Activated T-helper 1 cell treated with anti-CD3 and anti-CD28 coated beads, Interleukin-12 subunit alpha, Interleukin-12 subunit beta, Interleukin-2, Interleukin-4 antibody, amounts not matched to agents 30 ng/mL and 10 ng/mL and 1 ng/mL, durations not matched to agents 14 hours and 24 hours and 36 hours (primary cell): ENCODE measurements at places on chromosomes 12 and 14.
A peak's percentile ranks its signal among the peaks of the same experiment; 100 is the strongest.

- H3K4me1 ChIP-seq: no peaks in the 10 kb centered on the region
- H3K4me3 ChIP-seq: no peak overlapping the region
- H3K36me3 ChIP-seq: no peaks in the 10 kb centered on the region
- no peak overlapping the region for H3K27ac ChIP-seq
Observed at GRCh38 chr12:71797531-71797930, 42.0 kb upstream of the TBC1D15 start.

GRCh38 chr12:39972119-39972518 is 133.8 kb downstream of the SLC2A13 start:
- H3K4me1 ChIP-seq: no peaks in the 10 kb centered on the region
- no peaks in the 10 kb centered on the region for H3K36me3 ChIP-seq

- peaks cover 5% of the 10 kb centered on the region for H3K4me1 ChIP-seq
- no peak for DNase-seq
- H3K36me3 ChIP-seq: no peaks in the 10 kb centered on the region
Observed at GRCh38 chr12:14840616-14841015, 2.7 kb downstream of the ART4 start.

DNA sequence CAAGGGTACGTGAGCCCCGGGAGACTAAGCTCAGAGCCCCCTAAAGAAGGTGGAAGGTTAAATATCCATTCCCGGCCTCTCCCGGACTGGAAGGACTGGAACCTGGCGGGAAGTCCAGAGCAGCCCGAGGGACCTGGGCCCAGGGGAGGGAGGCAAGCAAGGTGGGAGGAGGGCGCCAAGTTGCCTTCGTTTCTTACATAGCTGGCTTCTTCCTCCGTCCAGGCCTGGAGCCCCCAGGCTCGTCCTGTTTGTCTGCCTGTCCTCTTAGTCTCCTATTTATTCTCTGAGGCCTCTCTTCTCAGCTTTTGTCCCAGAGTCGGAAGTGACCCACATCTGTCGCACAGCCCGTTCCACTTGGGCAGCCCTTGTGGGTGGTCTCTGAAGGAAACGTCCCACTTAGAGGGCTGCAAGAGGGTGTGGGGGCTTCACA is 745 bp downstream of the PCK2 start:
- no peaks in the 10 kb centered on the region for H3K27me3 ChIP-seq
- H3K27ac ChIP-seq: peak overlapping the region; percentile 97
- DNase-seq: no peak
- peaks cover 36% of the 10 kb centered on the region for H3K4me1 ChIP-seq
- peak overlapping the region; percentile 100 for H3K4me3 ChIP-seq

DNA sequence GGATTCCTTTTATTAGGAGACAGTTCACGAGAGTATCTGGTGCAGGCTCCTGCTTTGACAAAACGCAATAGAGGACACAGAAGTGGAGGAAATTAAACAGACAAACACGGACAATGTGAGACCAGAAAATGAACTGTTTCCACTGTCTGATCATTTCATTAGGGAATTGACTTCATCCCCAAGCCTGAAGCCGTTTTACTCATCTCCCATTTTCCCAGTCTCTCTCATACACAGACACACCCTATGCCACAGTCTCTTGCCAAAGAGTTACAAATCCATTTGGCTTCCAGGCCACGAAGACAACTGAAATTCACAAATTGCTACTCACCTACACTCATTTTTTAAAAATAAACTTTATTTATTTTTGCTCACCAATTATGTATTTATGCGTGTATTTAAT is 1087.8 kb upstream of the TMEM132C start:
- H3K4me1 ChIP-seq: no peaks in the 10 kb centered on the region
- DNase-seq: no peak
- H3K36me3 ChIP-seq: no peaks in the 10 kb centered on the region
- H3K27me3 ChIP-seq: no peaks in the 10 kb centered on the region

GRCh38 chr12:131223171-131223761 is 269.6 kb downstream of the ADGRD1 start:
- no peak overlapping the region for H3K27ac ChIP-seq
- peaks cover 5% of the 10 kb centered on the region for H3K4me1 ChIP-seq
- no peak overlapping the region for H3K4me3 ChIP-seq
- H3K27me3 ChIP-seq: peaks cover 2% of the 10 kb centered on the region
- DNase-seq: no peak

DNA sequence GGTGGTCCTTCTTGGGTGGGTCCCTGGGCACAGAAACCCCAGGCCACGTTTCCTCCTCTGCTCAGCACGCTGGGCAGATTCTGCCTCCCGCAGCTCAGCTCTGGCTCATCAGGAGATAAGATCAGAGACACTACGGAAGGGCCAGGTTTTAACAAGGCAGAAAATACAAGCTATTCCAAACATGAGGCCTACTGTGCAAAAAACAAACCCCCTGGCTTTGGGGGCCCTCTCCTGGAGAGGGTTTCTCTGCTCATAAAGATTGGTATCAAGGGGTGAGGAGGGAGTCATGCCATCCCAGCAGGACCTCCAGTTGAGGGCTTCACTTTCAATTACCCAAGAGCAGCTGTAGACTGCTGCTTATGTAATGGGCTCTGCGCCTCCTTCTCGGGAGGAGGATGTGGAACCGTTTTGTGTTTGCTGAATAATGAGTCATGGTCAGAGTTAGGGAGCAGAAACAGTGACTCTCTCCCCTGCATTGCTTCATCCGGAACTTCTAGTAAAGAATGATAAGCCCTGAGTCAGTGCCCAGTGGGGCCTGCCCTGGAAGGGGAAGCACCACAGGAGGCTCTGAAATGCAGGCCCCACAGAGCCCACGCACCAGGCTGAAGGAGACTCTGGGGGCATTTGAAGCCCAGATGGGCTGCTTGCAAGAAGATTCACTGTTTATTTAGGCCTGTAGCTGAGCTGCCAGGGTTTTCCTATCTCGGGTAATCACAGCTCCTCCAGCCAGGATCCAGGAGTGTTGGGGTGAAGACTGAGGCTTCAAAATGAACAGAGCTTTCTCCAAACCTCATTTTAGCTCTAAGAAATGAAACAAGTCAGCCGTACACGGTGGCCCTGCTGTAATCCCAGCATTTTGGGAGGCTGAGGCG is 79.3 kb downstream of the SSPN start:
- no peaks in the 10 kb centered on the region for H3K36me3 ChIP-seq
- no peaks in the 10 kb centered on the region for H3K27me3 ChIP-seq
- no peak overlapping the region for H3K4me3 ChIP-seq
- peak; percentile 26 for DNase-seq
- peaks cover 20% of the 10 kb centered on the region for H3K4me1 ChIP-seq

DNA sequence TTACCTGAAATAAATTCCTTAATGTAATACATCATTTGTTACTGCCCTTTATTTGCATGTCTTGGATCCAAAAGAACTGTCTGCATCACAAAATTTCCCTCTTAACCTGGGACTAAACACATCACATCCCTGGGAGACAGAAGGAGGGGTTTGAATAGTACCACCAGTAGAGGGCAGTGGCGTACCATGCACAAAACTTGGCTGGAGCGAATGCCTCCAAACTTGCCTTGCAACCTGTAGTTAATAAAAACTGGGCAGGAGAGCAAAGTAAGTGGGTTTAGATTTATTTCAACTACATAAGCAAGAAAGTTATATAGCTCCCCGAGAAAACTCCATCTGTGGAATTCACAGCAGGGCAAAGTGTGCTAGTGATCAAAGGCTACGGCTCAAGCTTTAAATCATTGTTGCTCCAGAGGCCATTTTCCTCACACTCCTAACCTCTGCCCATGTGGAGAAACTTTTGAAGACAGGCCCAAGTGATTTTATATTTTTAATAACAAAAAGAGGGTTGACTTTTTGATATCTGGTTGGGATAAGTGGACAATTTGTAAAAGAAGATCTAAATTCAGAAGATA is 1176.7 kb upstream of the SEL1L start:
- H3K4me3 ChIP-seq: no peak overlapping the region
- DNase-seq: peak; percentile 5
- H3K27ac ChIP-seq: no peak overlapping the region
- H3K36me3 ChIP-seq: no peaks in the 10 kb centered on the region
- H3K4me1 ChIP-seq: no peaks in the 10 kb centered on the region
- no peaks in the 10 kb centered on the region for H3K27me3 ChIP-seq

- H3K4me3 ChIP-seq: no peak overlapping the region
- no peaks in the 10 kb centered on the region for H3K36me3 ChIP-seq
- DNase-seq: no peak
- no peak overlapping the region for H3K27ac ChIP-seq
Observed at GRCh38 chr12:64093689-64094088, 128.4 kb downstream of the KICS2 start.

DNA sequence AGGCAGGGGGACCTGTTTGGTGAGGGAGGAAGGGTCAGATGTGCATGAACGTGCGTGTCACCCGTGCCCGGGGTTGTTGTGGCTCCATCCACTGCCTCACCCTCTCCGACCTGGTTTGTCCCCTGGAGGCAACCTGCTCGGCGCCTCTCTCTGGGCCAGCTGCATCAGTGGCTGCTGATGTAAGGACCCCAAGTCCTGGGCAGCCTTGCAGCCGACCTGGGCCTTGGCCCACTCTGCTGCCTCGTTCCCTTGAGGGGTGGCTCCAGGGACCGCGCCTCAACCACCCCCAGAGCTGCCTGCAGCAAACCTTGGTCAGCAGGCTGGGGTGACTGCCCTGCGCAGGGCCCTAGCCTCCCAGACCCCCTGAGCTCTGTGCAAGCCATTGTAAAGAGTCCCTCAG is 351.7 kb downstream of the TMEM121 start:
- peaks cover 51% of the 10 kb centered on the region for H3K27me3 ChIP-seq
- no peaks in the 10 kb centered on the region for H3K36me3 ChIP-seq
- H3K4me3 ChIP-seq: no peak overlapping the region

DNA sequence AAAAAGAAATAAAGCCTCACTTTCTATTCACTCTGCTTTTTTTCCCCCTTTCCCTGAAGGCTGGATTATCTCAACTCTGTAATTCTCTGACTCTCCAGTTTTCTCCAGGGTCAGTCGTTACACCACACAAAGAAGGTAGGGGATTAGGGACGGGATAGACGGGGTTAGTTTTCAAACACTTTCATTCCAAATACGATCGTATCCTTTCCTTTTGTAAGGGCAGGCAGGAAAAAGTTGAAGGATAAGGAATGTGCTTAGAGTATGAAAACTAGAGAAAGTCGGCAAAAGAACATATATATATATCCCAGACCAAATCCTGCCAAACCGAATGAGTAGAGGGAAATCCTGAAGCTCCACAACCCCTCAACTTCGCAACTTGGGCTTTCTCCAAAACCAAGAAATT is 581 bp upstream of the ESYT1 start:
- H3K4me1 ChIP-seq: peaks cover 61% of the 10 kb centered on the region
- no peak for DNase-seq
- peaks cover 27% of the 10 kb centered on the region for H3K36me3 ChIP-seq

DNA sequence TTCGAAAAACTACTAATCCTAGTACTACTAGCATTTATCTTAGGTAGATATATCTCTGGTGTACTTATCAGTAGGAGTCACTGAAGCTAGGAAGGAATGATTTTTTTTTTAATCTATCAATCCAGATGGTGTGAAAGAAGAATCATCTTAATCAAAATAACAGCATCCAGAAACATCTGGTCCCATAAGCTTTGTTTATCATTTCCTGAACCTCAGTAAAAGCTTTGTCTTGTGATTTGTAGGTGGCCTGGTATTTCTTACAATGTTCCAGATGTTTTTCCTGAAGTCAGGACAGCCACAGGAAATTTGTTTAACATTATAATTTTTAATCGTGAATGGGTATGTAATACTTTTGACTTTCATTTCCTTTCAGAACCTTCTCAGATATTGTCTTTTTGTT is 28.0 kb upstream of the LUM start:
- no peak for DNase-seq
- no peak overlapping the region for H3K27ac ChIP-seq
- peaks cover 1% of the 10 kb centered on the region for H3K27me3 ChIP-seq
- H3K4me1 ChIP-seq: no peaks in the 10 kb centered on the region
- no peaks in the 10 kb centered on the region for H3K36me3 ChIP-seq

- no peak for DNase-seq
- H3K4me1 ChIP-seq: peaks cover 30% of the 10 kb centered on the region
- peaks cover 51% of the 10 kb centered on the region for H3K36me3 ChIP-seq
- no peak overlapping the region for H3K4me3 ChIP-seq
- H3K27me3 ChIP-seq: no peaks in the 10 kb centered on the region
Observed at GRCh38 chr12:110531741-110532333, 29.7 kb downstream of the RAD9B start.

DNA sequence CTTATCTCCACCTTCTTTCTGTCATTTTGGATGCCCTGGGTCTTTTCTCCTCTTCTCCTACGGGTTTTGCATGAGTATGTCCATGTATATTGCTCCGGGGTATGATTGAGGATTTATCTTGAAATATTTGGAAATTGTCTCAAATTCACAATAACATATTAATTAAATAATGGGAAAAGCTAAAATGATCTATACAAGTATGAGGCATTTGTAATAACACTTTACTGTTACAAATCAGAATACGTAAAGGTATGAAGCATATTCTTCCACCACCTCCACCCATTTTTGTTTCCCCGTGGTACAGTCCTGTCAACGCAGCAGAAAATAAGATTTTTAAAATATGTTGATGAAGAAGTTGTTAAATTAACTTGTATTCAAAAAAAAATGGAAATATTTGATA is 91.3 kb downstream of the PPP2R5C start:
- H3K36me3 ChIP-seq: peaks cover 18% of the 10 kb centered on the region
- no peak for DNase-seq
- H3K27me3 ChIP-seq: no peaks in the 10 kb centered on the region
- no peak overlapping the region for H3K27ac ChIP-seq
- no peak overlapping the region for H3K4me3 ChIP-seq
- H3K4me1 ChIP-seq: peaks cover 73% of the 10 kb centered on the region

DNA sequence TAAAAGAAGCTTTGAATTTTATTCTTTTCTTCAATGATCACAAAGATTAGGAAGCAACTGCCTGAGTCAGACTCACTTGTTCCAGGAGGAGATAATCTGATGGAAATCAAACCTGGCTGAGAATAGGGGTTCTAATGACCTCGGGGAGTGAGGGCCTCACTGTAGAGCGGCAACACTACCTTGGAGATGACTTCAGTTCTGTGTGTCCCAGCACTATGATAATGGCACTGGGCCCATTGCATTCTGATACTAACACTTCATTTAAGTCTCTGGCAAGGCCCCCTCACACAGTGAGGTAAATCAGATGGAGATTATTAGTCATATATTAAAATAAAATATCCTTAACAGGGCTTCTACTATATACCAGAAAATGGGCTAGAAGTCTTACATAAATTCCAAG is 233.3 kb upstream of the EGLN3 start:
- H3K4me3 ChIP-seq: no peak overlapping the region
- H3K4me1 ChIP-seq: peaks cover 4% of the 10 kb centered on the region

DNA sequence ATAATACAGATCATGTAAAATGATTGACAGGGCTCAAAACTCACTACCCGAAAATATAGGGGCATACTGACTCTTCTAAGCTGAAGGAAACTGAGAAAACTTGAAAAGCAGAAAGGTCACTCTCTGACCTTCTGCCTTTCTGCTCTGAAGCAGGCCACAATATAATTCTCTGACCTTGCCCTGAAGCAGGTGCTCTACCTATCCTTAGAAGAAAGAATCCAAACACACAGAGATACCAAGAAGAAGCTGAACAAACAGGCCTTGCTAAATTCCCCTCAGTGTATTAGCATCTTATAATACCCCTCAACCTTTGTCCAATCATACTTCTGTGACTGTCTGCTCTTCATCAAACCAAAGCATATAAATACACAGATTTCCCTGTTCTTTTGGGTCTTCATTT is 60.9 kb upstream of the BBS10 start:
- H3K4me3 ChIP-seq: no peak overlapping the region
- H3K27me3 ChIP-seq: no peaks in the 10 kb centered on the region
- no peak overlapping the region for H3K27ac ChIP-seq
- peaks cover 12% of the 10 kb centered on the region for H3K36me3 ChIP-seq

- H3K4me1 ChIP-seq: no peaks in the 10 kb centered on the region
- no peaks in the 10 kb centered on the region for H3K36me3 ChIP-seq
- peaks cover 3% of the 10 kb centered on the region for H3K27me3 ChIP-seq
- no peak overlapping the region for H3K27ac ChIP-seq
- no peak for DNase-seq
Observed at GRCh38 chr14:96274543-96274942, 18.5 kb downstream of the BDKRB1 start.

GRCh38 chr14:34211732-34212131 is 250.3 kb downstream of the SPTSSA start:
- H3K27ac ChIP-seq: peak overlapping the region; percentile 47
- peaks cover 22% of the 10 kb centered on the region for H3K4me1 ChIP-seq
- H3K4me3 ChIP-seq: peak overlapping the region; percentile 22
- H3K36me3 ChIP-seq: no peaks in the 10 kb centered on the region
- peaks cover 5% of the 10 kb centered on the region for H3K27me3 ChIP-seq
